Anterior cingulate cortex (tissue), 58 donors: ENCODE measurements at places on chromosomes 7 and 10.

DNA sequence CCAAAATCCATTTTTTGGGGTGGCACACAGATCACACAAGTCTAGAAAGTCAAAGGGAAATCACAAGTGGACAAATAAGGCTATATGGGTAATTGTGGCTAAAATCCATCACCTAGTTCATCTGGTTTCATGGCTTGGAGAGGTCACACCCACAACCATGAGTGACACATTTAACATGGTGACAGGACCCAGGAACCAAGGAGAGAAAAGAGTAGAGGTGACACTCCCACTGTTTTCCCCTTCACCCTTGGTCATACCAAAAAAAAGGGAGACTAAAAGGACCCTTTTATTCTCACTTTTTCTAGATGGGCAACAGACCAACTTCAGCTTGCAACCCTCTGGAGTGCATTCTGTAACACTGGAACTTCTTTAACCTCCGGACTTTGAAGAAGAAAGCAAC lies 46.2 kb upstream of the ZNF107 start:
- no peak for DNase-seq

GRCh38 chr10:45249978-45250693 lies 65.3 kb downstream of the OR13A1 start:
- no peak for DNase-seq

GRCh38 chr7:22173685-22174573 lies 183.0 kb downstream of the RAPGEF5 start:
- no peak for DNase-seq

- no peak for DNase-seq
Measured at GRCh38 chr10:43127442-43127841, 10.8 kb upstream of the CSGALNACT2 start.

GRCh38 chr10:121596689-121597503 lies 1.3 kb downstream of the FGFR2 start:
- no peak for DNase-seq

DNA sequence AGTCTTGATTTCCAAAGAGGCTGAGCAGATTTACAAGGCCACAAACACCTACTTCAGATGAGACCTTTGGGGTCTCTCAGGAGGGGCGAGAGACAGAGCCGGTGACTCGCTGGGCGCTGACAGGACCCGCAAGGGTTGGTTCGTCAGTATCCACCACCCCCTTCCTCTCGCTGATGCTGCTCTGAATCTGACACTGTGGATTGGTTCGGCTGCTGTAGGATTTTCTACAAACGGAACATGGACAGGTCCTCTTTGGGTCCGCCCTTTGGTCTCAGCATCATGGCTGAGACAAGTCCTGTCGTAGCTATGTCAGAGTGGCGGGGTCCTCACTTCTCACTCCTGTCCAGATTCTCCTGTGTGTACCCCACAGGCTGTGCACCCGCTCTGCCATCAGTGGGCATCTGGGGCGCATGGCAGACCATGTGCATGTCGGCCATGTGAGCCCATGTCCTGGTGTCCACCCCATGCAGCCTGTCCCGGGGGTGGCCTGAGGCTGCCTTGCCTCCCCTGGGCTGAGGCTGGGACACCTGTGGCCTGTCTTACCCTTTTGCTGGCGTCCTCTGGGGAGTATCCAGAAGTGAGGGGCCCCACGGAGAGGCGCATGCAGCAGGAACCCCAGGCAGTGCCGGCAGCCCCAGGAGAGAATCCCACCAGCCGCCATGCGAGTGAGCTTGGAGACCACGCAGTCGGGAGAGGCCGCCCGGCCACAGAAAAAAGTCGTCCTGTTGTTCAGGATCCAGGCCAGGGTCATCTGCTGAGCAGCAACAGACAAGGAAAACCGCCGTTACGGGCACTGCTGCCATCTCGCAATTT lies 21.6 kb upstream of the FAM20C start:
- no peak for DNase-seq

DNA sequence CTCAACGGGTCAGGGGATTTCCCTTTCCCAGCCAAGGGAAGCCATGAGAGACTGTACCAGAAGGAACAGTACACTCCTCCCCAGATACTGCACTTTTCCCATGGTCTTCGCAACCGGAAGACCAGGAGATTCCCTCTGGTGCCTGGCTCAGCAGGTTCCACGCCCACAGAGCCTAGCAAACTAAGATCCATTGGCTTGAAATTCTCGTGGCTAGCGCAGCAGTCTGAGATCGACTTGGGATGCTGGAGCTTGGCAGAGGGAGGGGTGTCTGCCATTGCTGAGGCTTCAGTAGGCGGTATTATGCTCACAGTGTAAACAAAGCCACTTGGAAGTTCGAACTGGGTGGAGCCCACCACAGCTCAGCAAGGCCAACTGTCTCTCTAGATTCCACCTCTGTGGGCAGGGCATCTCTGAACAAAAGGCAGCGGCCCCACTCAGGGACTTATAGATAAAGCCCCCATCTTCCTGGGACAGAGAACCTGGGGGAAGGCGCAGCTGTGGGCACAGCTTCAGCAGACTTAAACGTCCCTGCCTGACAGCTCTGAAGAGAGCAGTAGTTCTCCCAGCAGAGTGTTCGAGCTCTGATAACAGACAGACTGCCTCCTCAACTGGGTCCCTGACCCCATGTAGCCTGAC lies 29.6 kb downstream of the SLC16A12 start:
- DNase-seq = no peak

- no peak for DNase-seq
Measured at GRCh38 chr7:16095171-16095950, 326.0 kb downstream of the CRPPA start.

GRCh38 chr10:110759523-110759922 lies 112.2 kb upstream of the PDCD4 start:
- no peak for DNase-seq

DNA sequence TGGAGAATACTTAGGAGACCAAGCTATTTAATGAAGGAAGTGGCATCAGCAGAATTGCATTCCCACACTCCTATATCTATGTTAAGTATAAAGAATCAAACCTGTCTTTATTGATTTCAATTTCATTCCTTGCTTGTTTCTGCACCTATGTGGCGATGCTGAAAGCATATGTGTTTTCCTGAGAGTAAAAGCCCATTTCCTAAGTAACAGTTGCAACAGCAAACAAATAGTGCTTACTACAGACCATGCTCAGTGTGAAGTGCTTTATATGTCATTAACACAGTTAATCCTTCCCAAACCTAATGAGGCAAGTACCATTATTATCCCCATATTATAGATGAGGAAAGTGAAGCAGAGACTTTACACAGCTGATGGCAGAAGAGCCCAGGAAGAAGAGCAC lies 552.1 kb downstream of the PARD3 start:
- DNase-seq = no peak

DNA sequence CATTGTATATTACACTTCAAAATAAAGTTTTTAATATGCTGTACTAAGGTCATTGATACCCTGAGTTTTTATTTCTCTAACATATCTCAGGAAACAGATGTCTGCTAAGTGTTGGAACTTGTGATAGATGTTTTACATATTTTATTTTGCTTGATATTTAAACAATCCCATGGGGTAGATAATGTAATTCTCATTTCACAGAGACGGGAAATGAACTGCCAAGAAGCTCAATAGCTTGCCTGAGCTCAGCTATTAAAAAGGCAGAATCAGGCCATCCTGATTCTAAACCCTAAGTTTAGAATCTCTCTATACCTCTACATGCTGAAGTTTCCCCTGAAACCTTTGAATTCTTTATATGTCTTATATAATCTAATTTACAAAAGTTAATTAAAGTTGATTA lies 126.3 kb downstream of the LRRC18 start:
- DNase-seq = no peak

DNA sequence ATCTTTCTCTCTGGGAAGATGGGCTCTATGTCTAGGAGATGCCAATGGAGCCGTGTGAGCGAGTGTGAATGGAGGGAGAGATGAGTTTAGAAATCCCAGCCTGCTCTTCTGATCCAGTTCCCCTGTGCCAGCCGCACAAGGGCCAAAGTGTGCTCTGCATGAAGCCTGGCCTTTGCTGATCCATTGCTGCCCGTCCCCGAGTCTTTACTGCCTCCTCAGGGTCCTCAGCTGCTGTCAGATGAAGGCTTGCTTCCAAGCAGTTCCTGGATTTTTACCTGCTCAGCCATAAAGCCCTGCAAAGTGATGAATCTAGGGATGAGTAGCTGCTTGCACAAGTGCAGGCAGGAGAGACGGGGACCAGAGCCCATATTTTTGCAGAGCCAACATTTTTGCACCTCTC lies 115.9 kb downstream of the ZMIZ1 start:
- no peak for DNase-seq

- no peak for DNase-seq
Measured at GRCh38 chr7:105920766-105921165, 42.3 kb upstream of the CDHR3 start.

DNA sequence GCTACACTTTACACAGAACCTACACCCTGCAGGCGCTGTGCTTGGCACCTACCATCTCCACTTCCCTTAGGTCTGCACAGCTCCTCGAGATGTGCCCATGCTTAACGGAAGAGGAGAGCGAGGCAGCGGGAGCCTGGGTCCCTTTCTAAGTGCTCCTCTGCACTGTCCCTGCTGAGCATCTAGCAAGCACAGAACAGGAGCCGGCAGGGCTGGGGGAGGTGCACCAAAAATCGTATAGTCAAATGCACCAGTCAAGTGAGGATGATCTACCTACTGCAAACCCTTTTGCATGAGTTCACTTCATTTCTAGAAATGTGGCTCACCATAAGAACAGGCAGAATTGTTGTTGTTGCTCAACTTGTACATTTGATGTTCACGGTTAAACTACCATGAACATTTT lies 267.7 kb downstream of the TNS3 start:
- no peak for DNase-seq

DNA sequence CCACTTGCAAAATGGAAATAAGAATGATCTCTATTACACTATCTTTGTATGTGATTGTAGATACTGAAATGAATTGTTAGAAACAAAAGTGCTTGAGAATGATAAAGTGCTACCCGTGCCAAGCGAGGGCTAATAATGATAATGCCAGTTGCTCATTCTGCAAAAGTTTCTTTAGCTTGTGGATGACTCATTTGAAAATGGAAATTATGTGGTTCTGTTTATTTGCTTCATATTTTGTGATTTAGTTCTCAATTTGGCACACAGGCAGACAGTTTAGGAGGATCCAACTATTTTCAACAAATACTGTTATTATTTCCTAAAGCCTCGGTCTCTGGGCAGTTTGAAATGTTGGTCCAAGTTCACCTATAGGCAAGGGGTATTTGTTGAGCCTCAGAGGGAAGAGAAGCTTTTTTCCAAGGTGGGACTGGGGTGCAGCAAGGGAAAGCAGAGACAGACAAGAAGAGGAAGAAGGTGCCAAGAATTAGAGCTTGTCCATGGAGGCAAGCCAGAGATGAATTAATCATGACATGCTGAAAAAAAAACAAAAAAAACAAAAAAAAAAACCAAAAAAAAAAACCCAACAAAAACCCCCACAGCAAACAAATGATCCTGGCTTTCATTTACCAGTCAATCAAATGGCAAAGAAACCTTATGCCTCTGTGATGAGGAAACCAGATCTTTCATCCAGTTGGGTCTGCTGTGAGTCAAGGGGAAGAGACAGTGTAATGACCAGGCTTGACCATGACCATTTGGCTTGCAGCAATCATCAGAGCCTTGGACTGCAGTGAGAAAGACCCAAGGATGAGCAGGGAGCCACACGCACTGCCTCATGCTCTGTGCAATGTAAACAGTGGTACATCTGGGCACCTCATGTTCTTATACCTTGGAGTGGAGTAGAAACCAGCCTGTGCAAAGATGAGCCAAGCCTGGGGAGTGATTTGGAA lies 285.0 kb upstream of the HABP2 start:
- no peak for DNase-seq

DNA sequence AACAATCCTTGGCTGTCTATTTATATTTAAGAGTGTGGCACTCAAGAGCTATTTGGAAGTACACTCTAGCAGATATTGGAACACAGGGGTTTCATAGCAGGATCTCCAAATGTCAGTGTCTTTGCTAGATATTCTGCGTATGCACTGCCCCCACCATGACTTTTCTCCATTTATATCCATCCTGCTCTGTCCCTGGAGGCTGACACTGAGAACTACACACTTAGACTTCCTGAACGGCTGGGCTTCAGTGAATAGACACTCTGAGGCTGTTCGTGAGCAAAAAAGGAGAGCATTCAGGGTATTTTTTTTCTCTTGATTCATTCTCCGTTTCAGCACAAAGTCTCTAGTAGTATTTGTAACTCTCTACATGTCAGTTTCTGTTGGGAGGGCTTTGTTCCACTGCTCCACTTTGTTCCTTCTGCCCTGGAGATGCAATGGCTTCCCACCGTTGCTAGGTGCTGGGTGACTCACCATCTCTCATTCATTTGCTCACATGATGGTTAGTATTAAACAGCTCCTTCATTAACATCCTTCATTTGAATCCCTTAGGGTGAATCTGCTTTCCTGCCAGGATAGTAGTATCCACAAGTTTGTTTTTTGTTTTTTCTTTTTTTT lies 155.9 kb upstream of the SLC13A1 start:
- DNase-seq = no peak

- DNase-seq = no peak
Measured at GRCh38 chr10:91856637-91857036, 52.6 kb downstream of the FGFBP3 start.

DNA sequence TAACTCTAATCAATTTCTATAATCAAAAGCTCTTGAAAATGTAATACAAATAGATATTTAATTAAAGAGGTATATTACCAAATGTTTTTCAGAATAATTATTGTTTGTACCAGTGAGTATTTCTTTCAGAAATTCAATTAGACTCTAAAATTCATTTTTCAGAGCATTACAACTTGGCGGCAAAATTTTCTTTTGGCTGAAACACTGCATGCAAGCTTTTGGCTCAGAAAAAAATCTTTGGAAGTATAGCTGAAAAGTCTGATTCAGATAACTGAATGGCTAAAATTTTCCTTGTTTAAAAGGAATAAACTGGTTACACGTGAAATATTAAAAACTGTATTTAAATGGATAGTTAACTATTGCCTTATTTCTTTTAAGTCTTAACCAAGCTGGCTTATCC lies 202.6 kb upstream of the KAT6B start:
- no peak for DNase-seq

DNA sequence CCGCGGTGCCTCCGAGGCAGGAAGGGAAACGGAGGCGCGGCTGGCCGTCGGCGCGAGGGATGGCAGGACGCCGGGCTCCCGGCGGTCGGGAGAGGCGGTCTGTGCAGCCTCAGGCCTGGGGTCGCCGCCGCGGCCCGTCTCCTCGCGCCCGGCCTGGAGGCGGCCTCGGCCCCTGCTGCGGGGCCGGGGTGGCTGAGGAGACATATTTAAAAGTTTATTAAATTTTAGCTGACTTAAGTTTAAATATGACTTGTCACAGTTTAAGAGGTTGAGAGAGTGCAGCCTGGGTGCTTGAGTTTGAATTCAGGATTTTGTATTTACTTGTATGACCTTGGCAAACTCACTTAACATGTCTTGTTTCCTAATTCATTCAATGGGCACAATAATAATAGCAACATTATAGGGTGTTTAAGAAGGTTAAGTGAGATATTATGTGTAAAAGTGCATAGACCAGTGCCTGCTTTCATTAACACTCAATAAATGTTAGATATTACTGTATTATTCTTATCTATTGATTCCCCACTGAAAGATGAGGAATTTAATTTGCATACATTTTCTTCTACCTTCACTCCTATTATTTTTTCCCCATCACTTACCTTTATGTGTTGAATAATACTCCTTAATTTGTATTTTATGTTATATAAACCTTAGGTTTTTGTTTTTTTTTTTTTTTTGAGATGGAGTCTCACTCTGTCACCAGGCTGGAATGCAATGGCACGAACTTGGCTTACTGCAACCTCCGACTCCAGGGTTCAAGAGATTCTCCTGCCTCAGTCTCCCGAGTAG lies 718 bp downstream of the DYNC2I1 start:
- DNase-seq = no peak
